ENCODE measurements at places on chromosomes 6 and 20.

GRCh38 chr6:43608310-43608763 is 20.7 kb downstream of the GTPBP2 start:
- DNase-seq, result peak; percentile 93

DNA sequence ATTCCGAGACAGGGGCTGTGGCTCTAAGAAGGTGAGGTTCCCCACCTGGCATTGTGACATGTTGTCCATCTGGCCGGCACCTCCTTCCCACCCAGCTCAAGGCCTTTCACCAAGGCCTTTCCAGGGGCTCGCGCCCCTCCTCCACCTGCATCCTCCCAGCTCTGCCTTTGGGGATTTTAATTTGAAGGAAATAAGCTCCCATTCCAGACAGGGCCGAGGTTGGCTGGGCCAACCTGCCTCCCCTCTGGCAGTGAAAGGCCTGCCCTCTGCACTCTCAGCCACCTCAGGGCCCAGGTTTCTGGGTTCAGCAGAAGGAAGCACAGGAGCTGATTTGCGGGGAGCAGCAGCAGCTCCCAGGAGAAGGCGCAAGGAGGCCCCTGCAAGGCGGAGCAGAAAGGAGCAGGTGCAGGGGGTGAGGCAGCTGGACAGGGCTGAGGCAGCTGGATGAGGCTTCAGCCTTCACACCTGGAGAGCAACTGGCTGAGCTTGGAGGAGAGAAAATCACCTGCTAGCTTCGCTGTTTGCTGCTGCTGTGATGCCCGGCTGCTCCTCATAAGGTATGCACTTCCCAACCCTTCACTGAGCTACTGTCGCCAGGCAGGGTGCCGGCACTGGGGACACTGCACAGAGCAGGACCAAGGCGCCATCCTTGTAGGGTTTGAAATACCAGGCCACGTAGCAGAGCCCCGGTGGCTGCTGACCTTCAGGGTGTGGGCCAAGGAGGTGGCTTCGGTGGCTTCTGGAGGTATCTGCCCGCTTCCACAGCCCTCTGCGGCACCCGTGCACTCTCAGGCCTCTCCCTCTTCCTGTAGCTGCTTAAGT is 147.0 kb downstream of the SYNDIG1 start:
- no peak for DNase-seq

- DNase-seq, result no peak
Observed at GRCh38 chr6:62652692-62653328, 366.8 kb upstream of the KHDRBS2 start.

DNA sequence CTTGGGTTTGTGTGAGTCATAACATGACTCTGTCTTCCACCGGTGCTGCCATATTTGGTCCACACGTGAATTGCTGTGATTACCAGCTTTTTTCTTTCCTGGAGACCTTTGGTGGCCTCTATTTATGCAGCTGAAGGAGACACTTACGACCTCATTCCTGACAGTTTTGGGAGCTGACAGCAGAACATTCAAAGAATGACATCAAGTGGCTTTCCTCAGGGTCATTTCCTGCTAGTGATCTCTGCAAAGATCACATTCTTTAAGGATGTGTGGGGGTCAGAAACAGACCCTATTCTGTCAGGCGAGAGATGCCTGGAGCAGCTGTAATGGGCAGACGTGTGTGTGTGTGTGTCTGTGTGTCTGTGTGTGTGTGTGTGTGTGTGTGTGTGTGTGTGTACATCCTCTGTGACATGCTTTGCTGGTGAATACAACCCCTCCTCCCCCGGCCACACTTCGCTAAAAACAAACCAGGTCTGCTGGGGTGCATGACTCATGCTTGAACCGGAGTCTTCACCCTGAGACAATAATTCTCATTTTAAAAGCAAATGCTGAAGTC is 115.6 kb downstream of the TMEM170B start:
- DNase-seq, result peak; percentile 46

DNA sequence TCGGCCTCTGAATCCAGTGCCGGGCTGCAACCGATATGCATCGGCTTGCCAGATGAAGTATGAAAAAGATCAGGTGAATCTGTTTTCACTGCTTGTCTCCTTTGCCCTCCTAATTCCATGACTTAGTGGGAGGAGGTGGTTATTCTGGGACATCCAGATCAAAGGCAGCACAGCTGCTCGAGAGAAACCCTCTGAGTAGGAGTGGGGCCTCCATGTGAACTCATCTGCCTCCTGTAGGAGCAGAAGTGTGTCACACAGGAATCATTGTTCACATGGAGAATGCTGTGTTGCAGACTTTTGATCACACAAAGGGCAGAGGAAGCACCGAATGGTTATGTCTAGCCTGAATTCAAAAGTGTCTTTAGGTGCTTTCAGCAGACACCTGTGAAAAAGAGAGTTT is 73.1 kb upstream of the SLC22A1 start:
- DNase-seq, result no peak

GRCh38 chr6:114431641-114432040 is 88.8 kb upstream of the HS3ST5 start:
- peak; percentile 10 for DNase-seq

DNA sequence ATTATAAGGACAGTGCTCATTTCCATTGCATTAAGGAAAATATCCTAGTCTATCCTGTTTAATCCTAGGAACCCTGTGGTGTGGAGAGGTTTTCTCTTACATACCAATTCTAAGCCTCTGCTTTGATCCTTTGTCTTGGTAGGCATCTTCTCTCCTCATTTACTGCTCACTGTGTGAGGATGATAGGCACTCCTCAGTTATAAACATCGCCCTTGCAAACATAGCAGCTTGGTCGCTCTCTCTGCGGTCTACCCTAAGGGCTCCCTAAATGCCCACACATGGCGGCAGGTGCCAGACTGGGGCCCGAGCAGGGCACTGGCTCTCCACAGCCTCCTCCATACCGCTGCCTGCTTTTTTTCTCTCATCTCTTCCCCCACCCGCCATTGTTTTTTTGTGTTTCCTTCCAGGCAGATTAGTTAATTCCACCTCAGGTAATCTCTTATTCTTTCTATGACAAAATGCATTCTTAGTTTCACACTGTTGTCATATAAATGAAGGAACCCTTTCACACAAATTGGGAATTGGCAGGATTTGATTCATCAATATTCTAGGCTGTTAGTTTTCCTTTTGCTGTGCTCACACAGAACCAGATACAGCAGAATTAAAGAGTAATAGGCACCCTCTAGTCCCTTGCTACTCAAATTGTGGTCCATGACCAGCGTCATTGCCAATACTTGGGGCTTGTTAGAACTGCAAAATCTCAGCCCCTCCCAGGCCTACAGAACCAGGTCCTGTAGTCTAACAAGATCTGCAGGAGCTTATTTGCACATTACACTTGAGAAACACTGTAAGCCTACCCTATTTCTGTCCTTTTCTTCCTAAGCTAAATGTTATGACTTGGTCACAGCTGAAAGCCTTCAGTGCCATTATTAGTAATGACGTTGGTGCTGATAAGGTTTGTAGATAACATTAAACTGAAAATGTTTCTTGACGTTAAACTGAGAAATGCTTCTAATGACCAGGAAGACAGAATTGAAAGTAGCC is 36.3 kb downstream of the CARMIL1 start:
- DNase-seq, result no peak

DNA sequence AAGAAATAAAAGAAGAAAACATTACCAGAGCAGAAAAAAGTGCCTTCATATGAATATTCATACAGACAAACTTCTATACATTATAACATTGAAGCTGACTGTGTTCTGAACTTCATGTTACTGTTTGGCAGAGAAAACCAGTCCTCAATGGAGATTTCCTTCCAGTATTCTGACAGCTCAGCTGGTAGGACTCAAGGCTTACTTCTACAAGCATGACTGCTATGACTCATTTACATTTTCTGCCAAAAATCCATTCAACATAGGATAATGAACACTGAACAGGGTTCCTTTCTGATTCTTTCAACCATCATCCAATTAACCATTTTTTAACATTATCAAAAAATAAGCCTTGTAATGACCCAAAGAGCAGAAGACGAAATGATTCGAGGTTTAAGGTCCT is 25.4 kb downstream of the COL9A1 start:
- no peak for DNase-seq

- no peak for DNase-seq
Observed at GRCh38 chr6:30192076-30192475, 21.1 kb downstream of the TRIM26 start.

GRCh38 chr6:96017070-96017359 is 1.2 kb downstream of the FUT9 start:
- no peak for DNase-seq

GRCh38 chr6:30696432-30696831 is 5.6 kb upstream of the NRM start:
- DNase-seq, result no peak

DNA sequence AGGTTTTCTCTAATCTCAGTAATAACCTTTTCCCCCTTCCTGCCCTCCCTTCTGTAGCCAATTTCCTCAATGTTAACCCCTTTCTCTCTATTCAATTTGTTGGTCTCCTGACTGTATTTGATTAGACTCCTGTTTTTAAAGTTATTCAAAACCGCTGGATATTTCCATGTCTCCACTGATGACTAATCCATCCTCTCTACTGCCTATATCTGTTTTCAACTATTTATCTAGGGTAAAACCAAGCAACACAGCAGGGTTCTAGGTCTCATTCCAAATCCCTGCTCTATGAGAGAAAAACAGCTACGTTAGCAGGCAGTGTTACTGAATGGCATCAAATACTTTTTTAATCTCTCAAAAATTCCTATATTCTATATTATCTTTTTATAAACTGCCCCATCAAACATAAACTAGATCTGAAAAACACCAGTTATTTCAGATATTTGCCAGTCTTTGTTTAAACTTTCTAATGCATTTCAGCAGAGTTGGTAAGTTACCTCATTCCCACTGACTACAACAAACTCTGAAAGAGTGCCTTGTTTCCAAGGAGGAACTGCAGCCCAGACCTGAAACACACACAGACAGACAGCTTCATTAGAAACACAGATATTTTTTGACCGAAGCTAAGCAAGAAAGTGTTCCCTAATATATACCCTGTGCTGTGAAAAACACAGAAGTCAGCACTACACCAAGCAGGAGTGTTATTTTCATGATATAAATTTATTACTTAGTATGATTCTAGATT is 8.2 kb downstream of the RTN4IP1 start:
- peak; percentile 8 for DNase-seq

GRCh38 chr6:161085246-161085645 is 93.7 kb downstream of the MAP3K4 start:
- DNase-seq, result no peak

DNA sequence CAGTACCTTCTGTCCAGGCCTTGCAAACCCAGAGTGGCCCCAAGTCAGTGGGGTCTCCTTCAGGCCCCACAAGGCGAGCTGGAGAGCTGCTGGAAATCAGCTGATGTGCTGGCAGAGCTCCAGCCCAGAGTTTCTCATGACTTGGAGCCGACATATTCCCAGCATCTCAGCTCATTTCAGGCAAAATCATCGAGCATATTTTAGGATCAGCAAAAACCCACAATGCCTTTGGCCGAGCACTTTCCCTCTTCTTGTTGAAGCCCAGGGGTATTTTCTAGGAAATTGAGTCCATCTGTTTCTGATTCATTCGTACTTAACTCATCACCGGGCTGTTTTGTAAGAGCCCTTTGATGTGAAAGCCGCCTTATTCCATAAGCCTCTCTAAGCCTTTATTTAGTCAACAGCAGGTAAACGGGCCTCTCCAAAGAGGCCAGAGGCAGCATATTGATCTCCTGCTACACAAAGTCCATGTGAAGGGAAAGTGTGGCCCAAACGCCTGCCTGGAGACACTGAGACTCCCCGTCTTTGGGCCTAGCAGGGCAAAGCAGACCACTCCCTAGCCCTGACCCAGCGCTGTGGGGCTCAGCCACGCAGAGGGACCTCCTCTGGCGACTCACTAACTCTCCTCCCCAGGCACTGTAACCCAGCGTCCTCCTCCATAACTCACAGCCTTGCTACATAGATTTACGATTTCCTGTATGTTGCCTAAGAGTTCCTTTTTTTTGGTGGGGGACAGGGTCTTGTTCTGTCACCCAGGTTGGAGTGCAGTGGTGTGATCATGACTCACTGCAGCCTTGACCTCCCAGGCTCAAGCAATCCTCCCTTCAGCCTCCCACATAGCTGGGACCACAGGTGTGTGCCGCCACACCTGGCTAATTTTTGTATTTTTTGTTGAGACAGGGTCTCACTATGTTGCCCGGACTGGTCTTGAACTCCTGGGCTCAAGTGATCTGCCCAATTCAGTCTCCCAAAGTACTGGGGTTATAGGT is 12.1 kb upstream of the C20orf203 start:
- peak; percentile 84 for DNase-seq

DNA sequence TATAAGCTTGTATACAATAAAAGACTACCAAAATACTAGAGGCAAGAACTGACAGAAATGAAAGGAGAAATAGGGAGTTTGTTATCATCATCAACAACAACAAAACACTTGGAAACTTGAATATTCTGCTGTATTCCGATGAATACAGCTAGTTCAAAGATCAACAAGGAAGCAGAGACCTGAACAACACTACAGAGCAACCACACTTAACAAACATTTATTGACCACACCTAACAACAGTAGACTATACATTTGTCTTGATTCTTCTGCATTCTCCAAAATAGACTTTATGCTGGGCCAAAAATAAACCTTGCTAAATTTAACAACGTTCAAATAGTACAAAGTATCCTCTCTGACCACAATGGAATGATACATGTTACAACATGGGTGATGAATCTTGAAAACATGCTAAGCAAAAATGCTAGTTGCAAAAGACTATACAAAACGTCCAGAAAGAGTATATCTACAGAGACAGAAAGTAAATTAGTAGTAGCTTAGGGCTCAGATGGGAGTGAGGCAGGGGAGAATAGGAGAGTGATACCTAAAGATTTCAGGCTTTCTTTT is 39.1 kb upstream of the PAK5 start:
- DNase-seq, result no peak

DNA sequence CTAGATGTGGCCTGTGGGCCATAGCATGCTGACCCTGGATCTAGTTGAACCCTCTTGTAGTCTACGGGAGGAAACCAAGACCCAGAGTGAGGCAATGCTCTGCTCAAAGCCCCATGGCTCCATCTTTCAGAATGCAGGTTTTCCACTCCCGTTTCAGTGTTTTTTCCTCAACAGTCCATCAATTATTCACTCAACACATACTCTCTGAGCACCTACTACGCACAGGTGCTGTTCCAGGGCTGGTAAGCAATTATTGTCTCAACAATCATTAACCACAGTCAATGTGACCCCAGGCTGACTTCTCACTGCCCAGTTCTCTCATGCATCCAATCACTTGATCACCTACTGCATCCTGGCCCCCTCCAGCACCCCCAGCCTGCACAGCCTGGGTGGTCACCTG is 20.0 kb downstream of the MOCS1 start:
- no peak for DNase-seq

GRCh38 chr6:143158113-143158581 is 97.5 kb downstream of the AIG1 start:
- DNase-seq, result no peak

GRCh38 chr20:23550227-23550626 is 18.1 kb downstream of the CST9L start:
- no peak for DNase-seq

- DNase-seq, result no peak
Observed at GRCh38 chr6:35206346-35206745, 7.4 kb upstream of the SCUBE3 start.
